ENCODE measurements at places on chromosomes 3 and 15.

GRCh38 chr3:10366651-10367101 is 45.8 kb upstream of the SEC13 start:
- no peak for DNase-seq

- no peak for DNase-seq
Measured at GRCh38 chr15:27457766-27458165, 486.8 kb downstream of the GABRG3 start.

DNA sequence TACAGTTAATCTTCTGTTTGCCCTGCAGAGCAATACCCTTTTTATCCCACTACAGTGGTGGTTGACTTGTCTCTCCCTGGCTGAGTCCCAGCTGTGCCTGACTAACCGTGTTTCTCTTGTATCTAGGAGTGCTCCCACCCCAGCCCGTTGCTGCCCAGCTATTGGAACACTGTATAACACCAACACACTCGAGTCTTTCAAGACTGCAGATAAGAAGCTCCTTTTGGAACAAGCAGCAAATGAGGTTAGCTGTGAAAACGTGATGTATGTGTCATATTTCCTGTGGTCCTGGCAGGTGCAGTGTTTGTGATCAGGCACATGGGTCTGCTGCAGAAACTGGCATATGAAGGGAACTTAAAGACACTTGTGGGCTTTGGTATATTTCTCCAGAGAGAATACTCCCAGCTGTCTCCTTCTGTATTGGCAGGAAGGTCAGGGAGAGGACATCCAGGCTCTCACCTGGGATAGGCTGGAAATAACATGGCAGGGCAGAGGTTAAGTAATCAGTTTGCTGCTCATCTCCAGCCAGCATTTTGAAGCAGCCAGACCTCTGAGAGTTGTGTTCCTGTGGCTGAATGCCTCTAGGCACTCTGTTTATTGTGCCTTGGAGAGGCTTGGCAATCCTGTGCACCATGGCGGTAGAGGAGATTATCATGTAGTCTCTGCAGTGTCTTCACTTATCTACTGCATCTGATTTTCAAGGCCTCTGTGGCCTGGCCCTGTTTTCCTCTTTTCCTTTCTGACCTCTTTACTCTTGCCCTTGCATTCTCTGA is 34.8 kb downstream of the ATG7 start:
- DNase-seq: no peak

- DNase-seq: no peak
Measured at GRCh38 chr3:170585008-170585936, 603 bp downstream of the SLC7A14 start.

- no peak for DNase-seq
Measured at GRCh38 chr15:40549894-40550293, 14.9 kb downstream of the CCDC32 start.

DNA sequence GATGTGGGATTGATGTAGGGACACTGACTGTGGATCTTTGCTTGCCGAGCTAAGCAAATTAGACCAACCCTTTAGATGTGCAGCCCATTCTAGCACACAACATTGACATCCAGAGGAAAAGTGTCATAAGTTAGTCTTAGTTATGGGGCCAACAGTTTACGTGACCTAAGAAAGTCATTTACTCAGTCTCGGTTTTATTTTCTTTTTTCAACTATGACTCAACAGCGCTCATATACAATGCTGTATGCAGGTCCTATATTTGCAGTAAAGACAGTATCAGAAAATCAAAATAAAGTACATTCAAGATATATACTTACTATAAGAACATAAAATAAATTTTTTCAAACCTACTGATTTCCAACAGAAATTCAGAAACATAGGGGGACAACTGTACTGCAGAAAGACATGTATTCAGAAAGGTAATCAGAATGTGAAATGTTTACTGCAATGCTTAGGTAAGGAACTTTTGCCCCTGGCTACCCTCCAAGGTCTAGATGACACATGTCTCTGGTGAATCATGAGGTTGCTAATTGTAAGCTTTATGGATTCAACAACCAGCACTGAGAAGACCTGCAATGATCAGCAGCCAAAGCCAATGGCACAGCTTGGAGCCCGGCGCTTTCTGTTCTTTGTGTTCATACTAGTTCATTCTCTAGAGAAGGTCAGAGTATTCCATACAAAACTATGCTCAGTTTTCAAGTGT is 317.5 kb upstream of the CNTN6 start:
- DNase-seq: no peak

DNA sequence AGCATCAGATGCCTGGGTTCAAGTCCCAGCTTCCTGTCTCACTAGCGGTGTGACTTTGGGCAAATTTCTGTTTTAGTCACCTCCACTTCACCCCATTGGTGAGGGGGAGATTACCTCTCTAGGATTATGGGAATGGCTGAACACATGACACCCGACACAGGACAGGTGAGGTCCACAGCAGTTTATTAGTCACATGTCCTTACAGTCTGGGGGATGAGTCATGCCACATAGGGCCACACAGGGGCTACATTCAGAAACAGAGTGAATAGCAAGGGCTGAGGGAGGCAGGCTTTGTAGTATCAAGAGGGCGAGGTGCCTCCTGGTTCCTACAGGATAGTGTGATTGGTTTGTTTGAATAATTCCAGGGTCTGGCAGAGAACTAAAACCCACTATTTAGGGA is 15.2 kb upstream of the ITGA11 start:
- no peak for DNase-seq

GRCh38 chr15:72796515-72797337 is 13.2 kb upstream of the ADPGK start:
- peak; percentile 34 for DNase-seq

GRCh38 chr3:45844616-45845015 is 2.7 kb upstream of the LZTFL1 start:
- DNase-seq: no peak

- no peak for DNase-seq
Measured at GRCh38 chr3:78969483-78969882, 798.3 kb downstream of the ROBO1 start.

- DNase-seq: no peak
Measured at GRCh38 chr3:171372694-171373093, 87.5 kb downstream of the TNIK start.

- DNase-seq: no peak
Measured at GRCh38 chr15:40772014-40772413, 2.2 kb downstream of the C15orf62 start.

DNA sequence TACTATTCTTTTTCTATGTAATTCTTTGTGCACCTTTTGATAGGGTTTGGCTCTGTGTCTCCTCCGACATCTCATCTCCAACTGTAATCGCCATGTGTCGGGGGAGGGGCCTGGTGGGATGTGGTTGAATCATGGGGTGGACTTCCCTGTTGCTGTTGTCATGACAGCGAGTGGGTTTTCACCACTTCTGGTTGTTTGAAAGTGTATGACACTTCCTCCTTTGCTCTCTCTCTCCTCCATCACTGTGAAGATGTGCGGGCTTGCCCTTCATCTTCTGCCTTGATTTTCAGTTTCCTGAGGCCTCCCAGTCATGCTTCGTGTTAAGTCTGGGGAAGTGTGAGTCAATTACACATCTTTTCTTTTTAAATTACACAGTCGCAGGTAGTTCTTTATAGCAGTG is 225.8 kb upstream of the DPPA4 start:
- no peak for DNase-seq

DNA sequence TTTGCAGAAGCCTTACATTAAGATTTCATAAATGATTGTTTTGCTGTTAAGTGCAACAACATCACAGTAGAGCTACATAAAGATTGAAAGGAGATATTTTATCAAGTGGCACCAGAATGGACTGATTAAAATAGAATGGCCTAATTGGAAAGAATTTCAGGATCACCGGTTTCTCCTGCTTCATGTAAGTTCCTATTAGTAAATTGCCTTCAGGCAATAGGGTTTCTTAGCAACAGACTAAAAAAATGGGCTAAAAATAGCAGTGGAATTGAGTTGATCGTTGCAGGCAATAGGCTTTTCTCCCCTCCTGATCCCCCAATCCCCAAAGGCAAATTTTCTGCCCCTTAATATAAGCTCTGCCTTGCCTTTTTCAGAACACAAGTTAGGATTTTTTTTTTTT is 917 bp downstream of the LNP1 start:
- DNase-seq: no peak
